Nucleus accumbens (tissue), 56 donors: ENCODE measurements at places on chromosomes 2 and 18.

DNA sequence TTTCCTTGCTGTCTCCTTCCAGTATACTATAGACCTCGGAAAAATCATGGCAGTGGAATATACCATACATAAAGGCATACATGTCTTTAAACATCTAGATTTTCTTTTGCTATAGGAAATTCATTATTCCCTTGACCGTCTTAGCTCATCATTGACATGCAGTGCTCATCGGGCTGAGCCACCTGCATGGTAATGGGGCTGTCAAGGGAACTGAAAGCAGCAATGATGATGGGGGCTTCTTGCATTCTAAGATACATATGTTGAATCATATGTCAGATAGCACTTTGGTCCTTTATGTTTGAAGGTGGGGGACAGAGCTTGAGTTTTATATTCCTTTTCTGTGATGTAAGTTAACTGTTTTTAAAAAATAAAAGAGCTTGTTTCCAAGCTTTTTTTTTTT is 106.6 kb downstream of the ICA1L start:
- no peak for DNase-seq

DNA sequence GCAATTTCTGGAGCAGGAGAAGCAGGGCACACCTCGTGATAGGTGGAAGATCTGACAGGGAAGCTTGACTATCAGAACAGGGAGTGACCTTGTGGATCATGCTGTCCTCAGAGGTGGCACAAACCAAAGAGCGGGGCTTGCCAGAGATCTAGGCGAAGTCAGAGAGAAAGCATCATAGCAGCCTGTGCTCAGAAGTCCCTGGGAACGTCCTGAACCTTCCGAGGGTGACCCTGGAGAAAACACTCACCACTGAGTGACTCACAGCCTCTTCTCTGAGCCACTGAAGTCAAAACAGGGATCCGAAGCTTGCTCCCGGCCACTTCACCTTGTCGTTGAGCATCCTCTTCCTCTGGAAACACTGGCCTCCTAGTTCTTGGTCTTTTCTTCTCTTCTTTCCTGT is 56.7 kb downstream of the IL1R2 start:
- no peak for DNase-seq

DNA sequence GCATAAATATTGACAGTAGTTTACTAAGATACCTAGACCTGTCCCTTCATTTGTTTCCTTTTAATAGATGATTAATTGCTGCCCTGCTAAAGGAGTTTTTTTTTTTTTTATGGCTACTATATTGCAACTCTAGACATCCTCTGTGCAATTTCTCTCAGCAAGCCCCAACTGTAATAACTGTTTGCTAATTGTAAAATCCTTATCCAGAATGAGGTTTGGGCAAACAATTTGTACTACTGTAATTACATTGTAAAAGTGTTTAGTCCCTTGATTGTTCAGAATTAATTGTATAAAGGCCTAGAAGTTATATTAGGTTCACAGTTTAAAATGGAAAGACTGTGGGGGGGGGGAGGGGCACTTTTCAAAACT is 3.7 kb upstream of the MEIS1 start:
- DNase-seq: no peak

DNA sequence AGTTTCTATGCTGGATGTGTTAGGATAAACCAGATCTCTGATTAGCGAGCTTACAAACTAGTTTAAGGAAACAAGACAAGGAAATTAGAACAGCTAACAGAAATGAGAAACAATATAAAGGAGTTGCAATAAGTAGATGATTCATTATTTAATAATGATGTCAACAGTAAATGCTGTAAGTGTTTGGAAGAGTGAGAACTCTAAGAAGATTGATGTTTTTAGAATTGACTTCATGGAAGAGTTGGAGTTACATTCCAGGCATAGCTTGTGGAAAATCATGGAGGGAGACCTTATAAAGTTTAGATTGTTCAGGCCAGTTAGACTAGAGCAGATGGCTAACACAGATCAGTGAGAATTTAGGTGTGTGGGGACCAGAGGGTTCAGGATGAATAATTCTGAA is 32.6 kb downstream of the PPP1R1C start:
- DNase-seq: no peak

- DNase-seq: no peak
Measured at GRCh38 chr18:48132797-48133655, 202.6 kb upstream of the SMAD2 start.

DNA sequence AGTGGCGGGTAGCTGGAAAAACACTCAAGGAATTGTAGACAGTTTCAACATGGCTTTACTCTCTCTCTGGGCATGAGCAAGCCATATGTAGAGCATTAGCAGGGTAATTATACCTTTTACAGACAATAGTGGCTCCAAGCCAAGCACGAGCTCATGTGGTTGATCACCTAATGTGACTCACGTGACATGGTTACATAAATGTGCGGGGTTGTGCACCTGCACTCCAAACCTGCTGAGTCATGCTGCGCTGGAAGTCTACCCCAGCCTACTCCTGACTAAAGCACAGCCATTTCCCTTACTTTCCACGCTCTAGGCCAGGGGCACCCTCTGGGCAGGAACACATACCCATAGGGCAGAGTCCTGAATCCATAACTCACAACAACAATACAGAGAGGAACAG is 232.8 kb downstream of the MBD5 start:
- no peak for DNase-seq

DNA sequence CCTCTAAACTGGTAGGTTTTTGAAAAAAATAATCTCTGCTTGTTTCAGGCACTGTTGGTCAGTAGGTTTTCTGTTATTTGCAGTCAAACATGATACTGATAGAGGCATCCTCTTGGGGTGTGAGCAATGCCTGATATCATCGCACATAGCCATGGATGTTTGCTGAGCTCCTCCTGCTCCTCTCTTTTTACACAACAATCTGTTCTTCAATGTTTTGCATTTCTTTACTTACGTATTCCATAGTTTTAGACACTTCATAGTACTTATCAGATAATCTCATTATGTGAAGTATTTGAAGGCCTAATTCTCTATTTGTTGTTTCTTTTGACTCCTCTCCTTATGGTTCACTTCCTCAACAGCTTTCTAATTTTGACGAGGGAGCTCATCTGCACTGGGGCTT is 23.0 kb upstream of the HS6ST1 start:
- no peak for DNase-seq

- peak; percentile 7 for DNase-seq
Measured at GRCh38 chr18:67104700-67105284, 411.7 kb downstream of the DSEL start.

DNA sequence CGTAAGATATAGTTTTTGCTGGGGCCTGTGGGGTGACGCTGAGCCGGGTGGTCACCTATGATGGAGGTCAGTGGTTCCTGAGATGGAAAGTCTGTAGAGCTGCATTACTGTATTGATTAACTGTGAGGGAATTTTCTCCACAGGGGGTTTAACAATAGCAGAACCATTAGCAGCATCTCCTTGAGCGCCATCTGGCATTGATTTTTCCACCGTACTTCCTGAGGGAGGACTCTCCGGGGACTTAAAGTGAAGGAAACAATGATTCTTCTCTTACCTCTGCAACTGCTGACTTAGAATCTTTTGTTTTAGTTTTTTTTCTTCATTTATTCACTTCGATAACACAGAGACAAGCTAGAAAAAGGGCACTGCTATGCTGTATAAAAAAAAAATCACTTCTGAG is 22.6 kb upstream of the RNF125 start:
- no peak for DNase-seq

- DNase-seq: no peak
Measured at GRCh38 chr18:9359796-9360195, 25.2 kb downstream of the TWSG1 start.

- no peak for DNase-seq
Measured at GRCh38 chr2:74130211-74130995, 17.3 kb downstream of the BOLA3 start.

DNA sequence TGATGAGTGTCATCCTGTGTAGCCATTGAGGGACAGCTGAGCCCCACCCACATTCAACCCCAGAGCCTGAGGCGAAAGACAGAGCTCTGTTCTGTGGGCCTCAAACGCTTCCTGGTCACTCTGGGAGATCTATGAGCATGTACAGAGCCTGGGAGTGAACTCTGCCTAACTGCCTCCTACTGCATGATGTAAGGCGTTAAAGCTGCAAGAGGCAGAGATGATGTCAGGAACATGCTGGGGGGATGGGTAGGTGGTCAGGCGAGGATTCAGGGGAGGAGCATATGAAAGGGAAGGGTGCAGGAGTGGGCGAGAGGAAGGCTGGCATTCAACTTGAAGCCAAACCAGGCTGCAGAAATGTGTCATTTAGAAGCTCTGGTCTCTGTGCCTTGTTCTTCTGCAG is 181.0 kb downstream of the TFCP2L1 start:
- DNase-seq: no peak

DNA sequence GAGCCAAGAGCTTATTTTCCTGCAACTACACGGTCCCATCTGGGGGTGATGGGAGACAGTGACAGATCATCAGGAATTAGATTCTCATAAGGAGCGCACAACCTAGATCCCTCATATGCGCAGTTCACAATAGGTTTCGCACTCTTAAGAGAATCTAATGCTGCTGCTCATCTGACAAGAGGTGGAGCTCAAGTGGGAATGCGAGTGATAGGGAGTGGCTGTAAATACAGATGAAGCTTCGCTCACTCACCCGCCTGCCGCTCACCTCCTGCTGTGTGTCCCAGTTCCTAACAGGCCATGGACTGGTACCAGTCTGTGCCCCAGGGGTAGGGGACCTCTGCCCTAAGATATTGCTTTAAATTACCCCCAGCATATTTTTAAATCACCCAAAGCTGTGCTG is 10.8 kb downstream of the LRRFIP1 start:
- DNase-seq: no peak

GRCh38 chr2:192604295-192604694 is 409.6 kb upstream of the TMEFF2 start:
- no peak for DNase-seq

DNA sequence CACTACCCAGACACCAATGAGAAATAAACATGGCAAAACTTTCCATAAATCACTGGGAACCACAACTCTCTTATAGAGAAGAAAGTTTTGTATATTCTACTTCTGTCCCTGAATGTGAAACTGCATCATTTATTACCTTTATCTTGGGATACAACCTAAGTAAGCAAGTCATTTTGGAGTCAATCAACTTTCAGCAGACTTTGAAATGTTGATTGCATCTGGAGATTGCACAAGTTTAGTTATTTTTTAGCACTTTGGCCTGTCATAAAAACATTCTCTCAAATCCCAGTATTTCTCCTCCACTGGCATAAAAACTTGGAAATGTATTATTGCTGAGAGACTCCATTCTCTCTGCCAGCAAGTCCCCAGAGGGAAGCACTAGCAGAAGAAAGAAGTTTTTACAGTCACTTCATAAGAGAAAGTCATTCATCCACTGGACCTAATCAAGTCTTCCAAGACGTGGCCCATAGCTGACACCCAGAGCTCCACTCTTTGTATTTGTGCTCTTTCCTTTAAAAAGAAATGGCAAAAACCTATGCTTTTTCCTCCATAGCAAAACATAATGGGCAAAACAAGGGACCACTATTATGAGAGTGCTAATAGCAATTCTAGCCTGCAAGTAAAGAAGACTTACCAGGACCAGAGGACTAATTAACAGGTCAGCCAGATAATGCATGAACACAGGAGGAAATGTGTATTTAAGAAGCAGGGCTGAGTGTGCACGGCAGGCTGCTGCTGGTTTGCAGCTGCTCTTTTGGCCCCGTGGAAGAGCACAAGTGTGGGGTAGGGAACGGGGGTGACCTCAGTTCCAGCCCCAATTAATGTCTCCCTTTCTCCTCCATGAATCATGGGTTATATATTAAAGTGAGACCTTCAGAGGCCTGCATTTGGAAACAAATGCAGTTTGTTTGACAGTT is 171.5 kb downstream of the INO80D start:
- DNase-seq: no peak

DNA sequence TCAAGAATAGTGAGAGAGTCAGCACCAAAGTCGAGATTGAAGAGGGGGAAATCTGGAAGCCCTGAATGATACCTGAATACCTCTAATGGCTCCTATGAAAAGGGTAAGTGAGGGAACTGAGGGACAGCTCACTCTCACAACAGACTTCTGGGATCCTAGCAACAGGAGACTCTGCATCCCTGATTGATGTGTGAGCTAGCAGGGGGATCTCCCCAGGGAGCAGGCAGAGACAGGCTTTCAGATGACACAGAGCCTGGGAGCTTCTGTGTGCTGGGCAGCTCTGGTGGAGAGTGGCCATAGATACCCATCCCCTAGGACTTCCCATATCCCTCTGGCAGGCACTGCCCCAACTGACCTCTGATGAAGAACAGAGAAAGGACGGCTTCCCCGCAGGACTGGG is 206.2 kb downstream of the EXOC6B start:
- DNase-seq: no peak

GRCh38 chr2:80943487-80943886 is 638.9 kb upstream of the LRRTM1 start:
- no peak for DNase-seq

GRCh38 chr2:188607501-188607900 is 315.8 kb downstream of the GULP1 start:
- DNase-seq: no peak

DNA sequence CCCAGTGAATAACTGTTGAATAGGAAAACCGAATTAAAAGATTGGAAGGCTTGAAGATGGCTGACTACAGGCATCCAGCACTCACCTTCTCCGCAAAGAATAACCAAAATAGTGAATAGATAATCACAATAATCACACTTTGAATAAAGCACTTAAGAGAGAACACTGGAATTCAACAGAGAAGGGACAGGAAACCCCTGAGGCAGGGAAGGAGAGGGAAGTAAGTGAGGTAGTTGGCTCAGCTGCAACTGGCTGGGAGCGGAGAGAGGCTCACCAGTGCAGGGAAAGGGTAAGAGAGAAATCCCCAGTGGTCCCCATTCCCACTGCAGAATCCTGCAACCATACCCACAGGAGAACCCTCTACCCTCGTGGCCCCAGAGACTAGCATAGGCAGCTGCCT is 246.6 kb upstream of the NCKAP5 start:
- DNase-seq: no peak

- no peak for DNase-seq
Measured at GRCh38 chr2:833180-833579, 117.5 kb upstream of the SNTG2 start.

DNA sequence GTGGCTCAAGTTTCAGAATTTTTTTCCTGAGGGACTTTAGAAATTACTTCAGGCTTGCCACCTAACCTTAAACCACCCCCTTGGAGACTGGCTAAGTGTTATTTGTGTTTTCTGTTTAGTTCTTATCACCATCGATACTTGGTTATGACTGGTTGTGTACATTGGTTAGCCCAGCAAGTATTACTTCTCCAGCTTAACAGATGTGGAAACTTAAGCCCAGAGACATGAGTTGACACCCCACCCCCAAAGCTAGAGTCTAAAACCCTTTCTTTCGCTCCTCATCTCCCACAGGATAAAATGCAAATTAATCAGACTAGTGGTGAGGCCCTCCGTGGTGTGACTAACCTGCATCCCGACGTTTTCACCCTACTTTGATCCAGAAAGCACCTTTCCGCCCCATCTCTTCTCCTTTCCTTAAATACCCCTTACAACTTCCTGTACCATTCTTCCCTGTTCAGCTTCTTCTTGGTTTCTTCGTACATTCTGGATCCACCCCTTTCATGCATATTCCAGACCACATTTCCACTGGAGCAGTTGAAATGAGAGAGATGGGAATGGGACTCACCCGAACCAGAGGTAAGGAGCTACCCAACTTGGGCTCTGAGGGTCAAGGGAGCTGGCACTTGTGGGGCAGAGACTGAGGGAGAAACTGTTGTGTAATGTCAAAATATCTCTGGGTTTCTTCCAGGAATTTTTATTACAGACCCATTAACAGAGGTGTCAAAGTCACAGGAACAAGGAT is 819 bp upstream of the MAP3K2 start:
- DNase-seq: no peak
